ENCODE measurements at places on chromosomes 3 and 15.

DNA sequence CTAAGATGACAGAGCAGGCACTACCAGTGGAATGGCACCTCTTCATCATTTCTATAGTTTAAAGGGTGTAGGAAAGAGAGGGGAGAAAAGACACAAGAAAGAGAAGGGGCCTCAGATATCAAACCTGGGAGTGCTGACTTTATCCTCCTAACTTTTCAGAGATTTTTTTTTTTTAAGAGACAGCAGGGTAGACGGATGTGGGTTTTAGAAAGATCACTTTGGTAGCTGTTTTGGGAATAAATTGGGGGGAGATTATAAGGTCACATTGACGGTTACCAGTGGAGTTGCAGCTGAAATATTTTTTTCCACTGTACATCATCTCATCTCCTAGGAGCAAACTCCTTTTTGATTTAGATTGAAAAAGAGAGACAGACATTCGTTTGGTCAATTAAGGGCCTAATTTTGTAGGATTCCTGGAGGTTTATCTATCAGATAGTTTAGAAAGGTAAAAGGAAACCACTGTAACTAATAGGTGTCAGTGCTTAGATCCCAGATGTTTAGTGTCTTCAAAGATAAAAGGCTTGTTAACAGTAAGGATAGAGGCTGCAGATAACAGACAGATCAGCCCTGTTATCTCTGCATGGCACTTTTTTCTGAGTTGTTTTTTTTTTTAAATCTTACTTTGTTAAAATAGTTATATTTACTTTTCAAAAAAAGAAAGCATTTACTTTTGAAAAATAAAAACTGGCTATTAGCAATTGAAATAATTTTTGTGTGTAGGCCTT, 1057.0 kb downstream of the IGSF11 start:
- DNase-seq: no peak

GRCh38 chr3:117853923-117854668, 1144.5 kb downstream of the TUSC7 start:
- DNase-seq: no peak

DNA sequence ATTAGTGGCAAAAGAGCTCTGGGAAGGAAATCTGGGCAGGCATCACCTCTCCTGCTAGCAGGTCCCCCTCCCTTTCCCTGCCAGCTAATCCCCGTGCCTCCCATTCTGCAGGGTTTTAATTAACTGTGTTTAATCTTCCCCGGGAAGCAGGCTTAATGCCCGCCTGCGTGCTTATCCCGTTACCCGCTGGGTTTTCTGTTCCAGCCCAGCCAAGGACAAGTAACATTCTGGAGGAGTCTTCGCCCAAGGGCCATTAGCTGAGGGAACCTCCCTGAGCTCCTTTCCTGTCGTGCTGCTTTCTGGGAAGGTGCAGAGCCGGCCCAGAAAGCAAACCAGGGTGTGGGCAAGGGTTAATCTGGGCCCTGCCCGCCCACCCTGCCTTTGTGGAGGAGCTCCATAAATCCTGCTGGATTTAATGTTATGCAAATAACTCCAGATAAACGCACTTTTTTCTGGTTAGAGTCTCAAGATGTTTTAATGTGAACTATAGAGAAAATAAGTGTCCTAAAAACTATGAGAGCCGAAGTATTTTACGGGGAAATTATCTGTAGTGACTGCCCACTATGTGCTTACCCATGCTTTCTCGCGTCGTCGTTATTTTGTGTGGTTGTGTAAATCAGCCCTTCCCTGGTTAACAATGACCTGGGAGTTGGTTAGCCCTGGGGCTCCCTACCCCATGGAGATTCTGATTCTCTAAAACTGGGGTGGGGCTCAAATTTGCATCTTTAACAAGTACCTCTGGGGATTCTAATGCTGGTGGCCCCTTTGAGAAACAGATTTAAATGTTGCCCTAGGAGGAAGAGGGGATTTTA, 25.9 kb downstream of the TRIM71 start:
- DNase-seq: no peak

GRCh38 chr3:95725770-95726169, 1088.6 kb upstream of the EPHA6 start:
- no peak for DNase-seq

DNA sequence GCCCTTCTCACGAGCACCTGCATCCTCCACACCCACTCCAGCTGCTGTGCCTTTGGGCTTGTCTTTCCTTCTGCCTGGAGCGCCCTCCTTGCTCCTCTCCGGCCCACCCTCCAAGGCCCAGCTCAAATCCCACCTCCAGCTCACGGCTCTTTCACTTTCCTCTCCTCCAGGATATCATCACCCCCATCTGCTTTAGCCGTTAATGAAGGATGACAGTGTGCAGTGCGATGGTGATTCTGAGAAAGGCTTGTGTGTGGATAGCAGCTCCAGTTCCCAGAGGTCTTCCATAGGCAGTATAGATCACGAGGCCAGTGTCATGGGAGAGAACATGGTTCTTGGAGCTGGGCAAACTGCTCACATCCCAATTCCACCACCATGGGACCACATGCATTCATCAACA, 237.4 kb downstream of the TLE3 start:
- DNase-seq: no peak

GRCh38 chr3:188936597-188937107, 235.1 kb upstream of the TPRG1 start:
- DNase-seq: no peak

DNA sequence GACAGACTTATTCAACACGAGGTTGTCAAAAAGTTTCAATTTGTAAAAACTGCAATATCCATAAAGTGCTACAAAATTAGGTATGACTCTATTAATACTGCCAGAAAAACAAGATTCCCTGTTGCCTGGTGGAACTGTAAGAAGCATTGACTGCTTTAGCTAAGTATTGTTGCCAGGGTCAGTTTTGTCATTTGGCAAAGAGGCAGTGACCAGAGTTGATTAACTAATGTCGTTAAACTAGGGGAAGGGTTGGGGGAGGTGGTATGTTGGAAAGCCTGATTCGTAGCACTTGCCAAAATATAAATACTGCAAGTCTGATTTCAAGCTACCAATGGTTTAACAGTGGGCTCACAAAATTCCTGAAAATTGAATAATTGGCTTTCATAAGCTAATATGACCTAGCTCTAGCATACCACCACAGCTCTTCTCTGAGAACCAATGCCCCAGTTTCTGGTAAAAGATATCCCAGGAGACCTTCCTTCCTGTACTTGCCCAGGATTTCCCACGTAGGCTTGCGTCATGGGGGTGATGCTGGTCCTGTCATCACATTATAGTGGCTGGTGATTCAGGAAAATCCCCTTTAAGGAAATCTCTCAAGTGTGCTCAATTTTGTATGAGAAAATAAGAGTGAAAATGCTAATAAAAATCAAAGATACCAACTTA, 266.4 kb upstream of the TBC1D5 start:
- DNase-seq: no peak

- DNase-seq: no peak
These were observed 252.7 kb upstream of the ICE2 start for GRCh38 chr15:60731583-60732130.

GRCh38 chr3:49020330-49021212, 1.4 kb upstream of the NDUFAF3 start:
- no peak for DNase-seq

DNA sequence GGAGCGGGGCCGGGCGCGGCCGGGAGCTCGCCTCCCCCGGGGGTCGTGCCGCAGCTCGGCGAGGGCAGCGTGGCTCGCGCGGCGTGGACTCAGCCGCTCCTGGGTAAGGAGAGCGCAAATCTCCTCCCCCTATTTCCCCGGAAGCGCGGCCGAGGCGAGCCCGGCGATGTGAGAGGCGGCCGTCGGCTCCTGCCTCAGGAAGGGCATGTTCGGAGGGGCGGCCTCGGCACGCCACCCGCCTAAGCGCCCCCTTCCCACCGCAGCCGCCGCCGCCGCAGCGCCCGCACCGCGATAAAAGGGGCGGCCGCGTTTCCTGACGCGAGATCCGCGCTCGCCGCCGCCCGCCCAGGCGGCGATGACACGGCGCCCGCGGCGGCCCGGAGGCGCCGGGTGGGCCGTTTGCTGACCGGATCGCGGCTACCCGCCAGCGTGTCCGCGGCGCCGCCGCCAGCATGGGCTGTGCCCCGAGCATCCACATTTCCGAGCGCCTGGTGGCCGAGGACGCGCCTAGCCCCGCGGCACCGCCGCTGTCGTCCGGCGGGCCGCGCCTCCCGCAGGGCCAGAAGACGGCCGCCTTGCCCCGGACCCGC, at the start of gene PDE8A:
Gene PDE8A, plus strand, starts transcription at position 146 of the 590 bp plus-strand sequence. Its CDS starts 307 bp downstream, at position 453.
- DNase-seq: no peak

DNA sequence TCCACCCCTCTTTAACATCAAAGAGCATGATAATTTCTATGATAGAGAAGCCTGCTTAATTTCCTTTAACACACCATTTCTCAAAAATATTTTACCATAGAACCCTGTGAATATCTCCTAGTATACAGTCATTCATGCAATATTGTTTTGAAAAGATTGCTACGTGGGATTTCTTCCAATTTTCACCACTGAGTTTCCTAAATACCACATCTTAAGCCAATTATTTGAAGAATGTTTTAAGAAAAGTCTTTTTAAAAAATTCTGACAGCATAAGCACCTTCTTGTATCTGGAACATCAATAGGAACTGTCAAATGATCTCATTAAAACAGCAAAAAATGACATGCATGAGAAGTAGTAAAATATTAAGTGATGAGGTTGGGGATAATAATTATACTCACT, 1126.7 kb downstream of the TUSC7 start:
- DNase-seq: no peak

GRCh38 chr3:54165865-54166264, 43.5 kb downstream of the CACNA2D3 start:
- DNase-seq: no peak

- DNase-seq: no peak
These were observed 11.9 kb upstream of the TM4SF4 start for GRCh38 chr3:149462581-149463011.

GRCh38 chr3:55480911-55481743, 6.0 kb downstream of the WNT5A start:
- DNase-seq: no peak

GRCh38 chr3:148229107-148229506, 468.6 kb upstream of the AGTR1 start:
- no peak for DNase-seq

- DNase-seq: no peak
These were observed 723 bp downstream of the CPNE4 start for GRCh38 chr3:132034097-132034485.

DNA sequence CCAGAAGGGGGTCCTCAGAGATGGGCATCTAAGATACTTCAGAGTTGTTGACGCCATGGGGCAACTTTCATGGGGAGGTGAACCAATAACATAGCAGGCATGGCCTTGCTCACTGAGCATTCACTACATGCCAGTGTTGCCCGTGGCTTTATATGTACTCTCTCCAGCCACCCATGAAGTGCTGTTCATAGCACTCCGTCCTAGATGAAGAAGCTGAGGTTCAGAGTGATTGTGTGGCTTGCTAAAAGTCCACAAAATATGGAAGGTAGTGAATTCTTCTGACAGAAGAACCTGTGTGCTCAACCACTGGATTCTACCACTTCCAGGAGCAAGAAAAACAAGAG, 9.8 kb upstream of the SEMA4B start:
- peak; percentile 26 for DNase-seq

DNA sequence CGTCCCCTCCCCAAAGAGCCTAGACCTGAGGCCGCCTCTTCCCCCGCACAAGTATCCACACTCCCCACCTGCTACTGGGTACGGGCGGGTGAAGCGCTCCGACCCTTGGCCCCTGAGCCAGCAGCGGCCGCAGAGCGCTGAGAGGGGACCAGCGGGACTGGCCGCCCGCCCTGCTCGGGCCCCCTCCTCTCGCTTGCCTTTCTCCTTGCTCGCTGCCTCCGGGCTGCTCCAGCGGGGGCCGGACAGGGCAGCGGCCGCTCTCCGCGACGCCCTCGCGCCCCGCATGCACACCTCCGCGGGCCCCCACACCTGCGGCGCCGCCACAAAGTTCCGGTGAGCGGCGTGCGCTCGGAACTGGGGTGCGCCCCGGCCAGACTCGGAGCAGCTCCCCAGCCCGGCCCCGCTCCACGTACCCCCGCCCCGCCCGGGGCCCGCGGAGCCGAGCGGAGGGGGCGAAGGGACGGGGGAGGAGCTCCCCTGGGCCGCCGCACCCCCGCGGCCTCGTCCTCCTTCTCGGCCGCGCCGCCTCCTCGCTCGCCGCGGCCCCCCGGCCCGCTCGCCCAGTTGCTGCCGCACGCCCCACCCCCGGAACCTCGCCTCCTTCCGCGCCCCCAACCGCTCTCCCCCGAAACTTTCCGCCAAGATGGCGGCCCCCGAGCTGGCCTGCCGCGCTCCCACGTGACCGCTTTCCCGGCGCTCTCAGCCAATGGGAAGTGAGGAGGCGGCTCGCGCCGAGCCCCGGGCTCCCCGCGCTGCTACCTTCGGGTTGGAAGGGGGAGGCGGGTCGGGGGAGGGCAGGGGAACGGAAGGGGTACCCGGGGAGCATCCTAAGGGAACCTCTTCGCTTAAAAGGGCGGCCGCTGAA, 704 bp downstream of the DLG1 start:
- peak; percentile 79 for DNase-seq

DNA sequence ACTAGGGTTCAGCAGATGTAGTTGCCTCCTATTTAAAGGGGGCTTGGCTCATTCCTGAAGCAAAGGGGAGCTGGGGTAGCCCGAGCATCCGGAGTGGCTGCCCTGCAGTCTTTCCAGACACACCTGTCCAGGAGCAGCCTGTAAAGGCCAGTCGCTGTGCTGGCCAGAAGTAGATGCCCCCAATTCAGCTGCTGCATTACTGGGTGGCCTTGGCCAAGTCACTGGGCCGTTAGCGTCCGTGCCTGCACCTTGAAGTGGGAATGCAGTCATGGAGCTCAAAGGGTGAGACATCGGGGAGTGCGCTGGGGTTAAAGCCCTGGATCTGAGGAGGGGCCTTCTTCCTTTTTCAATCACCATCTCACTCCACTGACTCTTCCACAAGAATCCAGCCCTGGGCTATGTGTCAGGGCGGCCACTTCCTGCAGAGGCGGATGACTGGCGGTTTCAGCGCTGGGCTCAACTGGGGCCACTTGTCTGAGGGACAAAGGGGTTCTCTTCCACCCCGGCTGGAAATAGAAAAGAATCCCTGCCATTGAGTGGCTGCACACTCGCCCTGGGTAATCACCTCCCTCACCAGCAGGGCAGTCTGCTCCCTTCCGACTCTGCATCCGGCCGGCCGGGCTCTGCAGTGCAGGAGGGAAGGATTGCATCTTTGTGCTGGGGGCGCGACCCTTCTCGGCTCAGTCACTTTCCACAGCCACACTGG, 11.8 kb downstream of the ALDH1A3 start:
- peak; percentile 32 for DNase-seq

- DNase-seq: no peak
These were observed 68.2 kb upstream of the ADAMTSL3 start for GRCh38 chr15:83585601-83586335.
